ENCODE measurements at places on chromosomes 2 and 18. TPM values are rescaled to one million over a fixed set of nuclear protein-coding genes. Genes with fewer than 3 reads are reported as not detected.

DNA sequence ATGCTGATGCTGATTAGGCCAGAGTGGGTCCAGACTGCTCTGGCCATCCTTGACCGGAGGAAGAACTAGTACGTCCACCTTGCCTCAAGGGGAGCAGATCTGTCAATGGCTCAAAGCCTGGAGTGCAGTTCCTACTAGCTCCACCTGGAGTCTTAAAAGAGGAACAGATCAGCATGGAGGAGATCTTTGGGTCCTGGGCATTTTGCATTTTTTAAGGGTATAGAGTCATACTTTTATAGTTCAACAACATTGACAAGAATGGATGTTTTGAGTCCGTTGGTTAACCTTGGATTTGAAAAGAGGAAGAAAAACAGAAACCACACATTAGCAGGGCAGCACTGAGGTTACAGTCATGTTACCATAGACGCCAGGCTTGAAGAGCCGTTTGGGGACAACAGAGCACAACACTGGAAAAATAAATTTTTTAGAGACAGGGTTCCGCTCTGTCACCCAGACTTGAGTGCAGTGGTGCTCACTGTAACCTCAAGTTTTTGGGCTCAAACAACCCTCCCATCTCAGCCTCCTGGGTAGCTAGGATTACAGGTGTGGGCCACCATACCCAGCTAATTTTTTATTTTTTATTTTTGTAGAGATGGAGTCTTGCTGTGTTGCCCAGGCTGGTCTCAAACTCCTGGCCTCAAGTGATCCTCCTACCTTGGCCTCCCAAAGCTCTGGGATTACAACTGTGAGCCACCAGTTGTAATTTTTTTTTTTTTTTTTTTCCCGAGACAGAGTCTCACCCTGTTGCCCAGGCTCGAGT lies 78.5 kb downstream of the PRKCE start:
- no peak for DNase-seq

GRCh38 chr18:74951165-74951760 lies 257.7 kb downstream of the PTGR3 start:
- DNase-seq, result peak; percentile 61

DNA sequence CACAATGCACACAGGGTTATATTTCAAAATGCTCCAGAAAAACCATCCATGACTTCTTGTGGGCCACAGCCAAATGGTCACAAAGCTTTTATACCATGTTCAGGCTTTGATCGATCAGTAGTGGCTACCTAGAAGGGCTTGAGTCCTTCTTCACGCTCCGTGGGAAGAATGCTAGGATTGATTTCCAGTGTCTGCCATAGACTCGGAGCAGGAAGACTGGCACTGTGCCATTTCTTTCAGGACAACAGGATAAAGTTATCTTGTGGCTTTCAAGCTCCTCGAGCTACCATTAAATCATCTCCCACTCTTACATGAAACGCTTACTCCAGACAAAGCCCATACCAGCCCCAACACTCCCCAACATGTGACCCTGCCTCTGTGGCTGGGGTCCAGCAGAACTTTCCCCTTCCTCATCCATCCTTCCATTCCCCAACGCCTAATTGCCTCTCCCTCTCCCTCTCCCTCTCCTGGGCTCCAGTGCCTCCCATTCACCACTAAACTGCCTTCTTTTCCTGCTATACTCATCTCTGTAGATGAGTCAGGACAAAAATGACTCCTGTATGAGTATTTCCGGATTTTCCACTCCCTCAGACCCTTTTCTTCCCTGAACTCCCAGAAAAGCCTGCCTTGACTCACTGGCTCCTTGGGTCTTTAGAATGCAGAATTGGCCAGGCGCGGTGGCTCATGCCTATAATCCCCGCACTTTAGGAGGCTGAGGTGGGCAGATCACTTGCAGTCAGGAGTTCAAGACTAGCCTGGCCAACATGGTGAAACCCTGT lies 40.9 kb downstream of the ADD2 start:
- DNase-seq, result no peak

GRCh38 chr18:57585421-57585820 lies 1.1 kb downstream of the FECH start:
- DNase-seq, result no peak

DNA sequence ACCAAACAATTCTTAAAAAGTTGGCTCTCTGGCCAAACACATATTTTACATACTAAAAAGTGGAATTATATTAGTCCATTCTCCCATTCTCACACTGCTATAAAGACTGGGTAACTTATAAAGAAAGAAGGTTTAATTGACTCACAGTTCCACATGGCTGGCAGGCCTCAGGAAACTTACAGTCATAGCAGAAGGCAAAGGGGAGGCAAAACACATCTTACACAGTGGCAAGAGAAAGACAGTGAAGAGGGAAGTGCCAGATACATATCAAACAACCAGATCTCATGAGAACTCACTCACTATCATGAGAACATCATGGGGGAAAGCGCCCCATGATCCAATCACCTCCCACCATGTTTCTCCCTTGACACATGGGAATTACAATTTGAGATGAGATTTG lies 42.6 kb downstream of the EDAR start:
- no peak for DNase-seq

- DNase-seq, result no peak
Observed at GRCh38 chr2:108392029-108392428, 14.3 kb downstream of the SULT1C4 start.

DNA sequence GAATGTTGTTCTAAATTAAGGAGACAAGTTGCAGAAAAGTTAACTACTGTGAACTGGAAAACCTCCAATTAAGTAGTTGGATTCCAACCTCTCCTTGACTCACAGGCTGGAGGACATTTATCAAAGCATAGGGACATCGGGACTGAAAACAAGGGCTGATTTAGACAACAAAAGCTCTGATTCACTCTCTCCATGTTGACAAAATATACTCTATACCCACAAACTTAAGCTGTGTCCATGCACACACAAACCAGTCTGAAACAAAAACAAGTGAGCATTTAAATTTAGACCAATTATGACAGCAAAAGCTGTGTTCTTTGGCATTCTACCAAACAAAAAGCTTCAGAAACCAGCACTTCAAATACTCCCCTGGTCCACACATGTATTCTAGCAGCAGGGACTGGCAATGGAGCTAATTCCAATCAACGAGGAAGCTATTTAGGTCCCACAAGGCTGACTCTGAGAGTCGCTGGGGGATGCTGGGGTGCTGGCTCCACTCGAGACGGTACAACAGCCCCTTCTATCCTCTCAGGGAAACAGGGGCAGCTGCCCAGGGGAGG lies 71.4 kb downstream of the NXPH2 start:
- DNase-seq, result no peak

- peak; percentile 77 for DNase-seq
Observed at GRCh38 chr2:25042321-25043240, 705 bp downstream of the EFR3B start.

DNA sequence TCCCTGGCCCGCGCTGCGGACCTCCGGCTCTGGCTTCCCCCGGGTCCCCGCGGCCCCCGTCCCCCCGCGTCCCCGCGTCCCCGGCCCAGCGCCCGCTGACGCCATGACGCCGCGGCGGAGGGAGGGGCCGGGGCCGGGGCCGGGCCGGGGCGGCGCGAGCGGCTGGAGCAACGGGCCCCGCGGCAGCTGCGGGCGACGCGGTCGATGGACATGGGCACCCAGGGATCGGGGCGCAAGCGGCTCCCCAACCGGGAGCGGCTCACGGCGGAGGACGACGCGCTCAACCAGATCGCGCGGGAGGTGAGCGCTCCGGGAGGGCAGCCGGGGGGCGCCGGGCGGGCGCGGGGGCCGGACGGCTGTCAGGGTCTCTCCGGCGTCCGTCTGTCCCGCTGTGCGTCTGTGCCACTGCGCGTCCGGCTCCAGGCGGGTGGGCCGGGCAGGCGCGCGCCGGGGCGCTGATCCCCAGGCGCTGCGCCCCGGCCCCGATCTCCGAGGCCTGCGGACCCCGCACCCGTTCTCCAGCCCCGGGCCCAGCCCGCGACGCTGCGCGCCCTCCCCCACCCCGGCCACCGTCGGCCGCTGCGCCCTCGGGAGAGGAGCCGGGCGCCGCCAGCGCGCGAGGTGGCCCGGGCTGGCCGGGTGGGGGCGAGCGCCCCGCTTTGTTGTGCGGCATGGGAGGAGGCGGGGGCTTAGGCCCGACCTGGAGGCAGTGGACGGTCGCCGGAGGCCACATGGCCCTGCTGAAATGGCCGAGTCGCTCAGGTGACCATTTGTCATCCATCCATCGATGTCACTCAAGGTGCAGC lies at the start of gene LRRFIP1:
TSS of gene LRRFIP1 (plus strand) at position 147 of the 806 bp plus-strand sequence. CDS start at position 205, 58 bp downstream.
- DNase-seq, result peak; percentile 54

- no peak for DNase-seq
Observed at GRCh38 chr18:43587538-43588153, 310.4 kb upstream of the SYT4 start.

DNA sequence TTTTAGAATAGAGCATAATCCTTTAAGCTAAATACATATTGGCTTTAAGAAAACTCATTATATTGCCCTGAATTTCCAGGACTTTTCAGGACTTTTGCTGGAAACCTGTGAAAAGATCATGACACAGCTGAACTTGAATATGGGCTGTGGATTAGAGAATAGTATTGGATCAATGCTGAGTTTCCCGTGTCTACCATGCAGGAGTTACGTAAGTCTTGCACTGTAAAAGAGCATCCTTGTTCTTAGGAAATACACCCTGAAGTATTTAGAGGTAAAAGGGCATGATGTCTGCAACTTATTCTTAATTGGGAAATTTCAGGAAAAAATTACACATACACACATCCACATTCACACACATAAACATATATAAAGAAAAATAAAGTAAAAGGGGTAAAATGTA lies 82.1 kb downstream of the ZFP36L2 start:
- DNase-seq, result no peak

GRCh38 chr2:7031547-7032245 lies 114.5 kb downstream of the RNF144A start:
- no peak for DNase-seq

- DNase-seq, result no peak
Observed at GRCh38 chr2:216696751-216697560, 1.6 kb upstream of the IGFBP5 start.

DNA sequence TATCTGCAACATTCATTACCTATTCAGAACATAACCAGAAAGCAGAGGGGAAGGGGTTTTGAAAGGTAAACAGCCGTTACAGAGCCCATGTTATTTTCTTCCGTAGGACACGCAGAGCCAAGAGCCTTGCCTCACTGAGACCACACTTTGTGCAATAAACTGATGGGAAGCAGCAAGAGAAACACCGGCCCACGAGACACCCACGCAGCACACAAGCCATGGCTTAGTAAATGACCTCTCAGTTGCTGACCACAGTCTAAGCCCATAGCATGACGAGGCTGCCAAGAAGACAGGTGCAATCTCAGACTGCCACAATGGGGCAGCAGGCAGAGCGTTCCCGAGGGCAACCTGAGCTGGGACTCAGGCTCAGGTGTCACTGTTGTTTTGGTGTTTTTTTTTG lies 59.6 kb downstream of the CABYR start:
- DNase-seq, result no peak

DNA sequence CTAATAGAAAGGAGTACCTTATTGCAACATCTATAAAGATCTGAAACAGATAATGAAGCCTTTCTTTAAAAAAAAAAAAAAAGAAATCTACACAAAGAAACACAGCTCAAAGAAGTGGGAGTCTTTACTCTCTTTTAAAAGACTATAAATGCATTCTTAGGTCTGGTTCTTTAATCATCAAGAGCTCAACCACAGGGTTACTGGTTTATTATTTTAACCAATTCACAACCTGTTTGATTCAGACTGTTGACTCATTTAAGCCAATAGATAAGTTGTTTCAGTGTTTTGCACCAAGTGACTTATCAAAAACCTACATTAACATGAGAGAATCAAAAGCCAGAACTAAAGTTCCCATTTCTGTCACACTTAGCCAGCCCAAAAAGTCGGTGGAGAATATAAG lies 93.1 kb downstream of the TCF4 start:
- no peak for DNase-seq

DNA sequence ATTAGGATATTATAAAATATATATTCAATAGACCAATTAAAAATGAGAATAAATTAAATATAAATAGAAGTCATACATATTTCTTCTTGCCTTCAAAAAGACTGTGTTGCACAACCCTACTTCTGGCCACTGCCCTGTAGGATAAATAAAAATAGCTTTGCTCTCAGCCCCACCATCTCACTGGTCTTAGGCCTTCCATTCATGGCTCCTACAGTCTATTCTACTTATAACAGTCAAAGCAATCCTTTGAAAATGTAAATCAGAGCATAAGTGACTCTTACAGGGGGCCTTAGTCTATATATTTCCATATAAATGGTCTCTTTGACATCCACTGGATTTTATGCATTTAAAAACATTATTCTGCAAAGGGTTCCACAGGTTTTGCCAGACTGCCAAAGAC lies 72.9 kb downstream of the KLF7 start:
- no peak for DNase-seq

DNA sequence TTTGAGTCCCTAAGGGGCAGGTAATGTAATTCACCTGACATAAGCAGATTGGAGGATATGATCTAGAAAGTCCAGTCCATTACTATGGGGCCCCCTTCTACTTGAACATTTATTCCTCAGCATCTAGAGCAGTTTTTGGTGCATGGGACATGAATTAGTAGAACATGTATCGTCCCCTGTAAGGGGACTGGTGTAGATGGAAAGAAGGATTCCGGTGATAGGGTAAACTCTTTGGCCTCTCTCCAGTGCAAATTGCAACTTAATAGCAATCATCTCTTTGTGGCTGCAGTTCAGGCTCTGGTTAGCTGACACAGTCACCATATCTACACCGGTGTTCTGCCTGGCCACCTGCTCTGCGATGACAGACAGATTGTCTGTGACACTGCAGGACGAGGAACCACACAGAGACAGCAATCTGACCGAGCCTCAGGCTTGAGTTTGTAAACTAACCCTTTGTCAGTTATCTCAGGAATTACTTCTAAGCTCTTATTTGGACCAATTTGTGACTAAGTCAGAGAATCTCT lies 6.4 kb upstream of the SLC8A1 start:
- no peak for DNase-seq

- no peak for DNase-seq
Observed at GRCh38 chr2:99819766-99820165, 322.6 kb downstream of the AFF3 start.

DNA sequence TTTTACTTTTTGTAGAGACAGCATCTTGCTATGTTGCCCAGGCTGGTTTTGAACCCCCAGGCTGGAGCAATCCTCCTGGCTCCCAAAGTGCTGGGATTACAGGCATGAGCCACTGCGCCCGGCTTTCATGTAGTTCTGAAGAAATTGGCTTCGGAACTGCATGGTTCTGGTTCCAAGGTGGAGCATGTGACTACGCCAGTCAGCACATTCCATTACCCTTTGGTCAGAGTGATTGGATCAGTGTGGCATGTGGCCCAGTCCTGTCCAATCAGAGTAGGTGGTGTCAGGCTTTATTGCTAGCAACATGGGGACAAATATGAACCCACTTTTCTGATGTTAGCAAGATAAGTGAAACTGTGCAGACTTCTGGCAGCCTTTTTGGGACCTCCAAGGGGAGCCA lies 16.3 kb upstream of the ATOH8 start:
- DNase-seq, result peak; percentile 90

MROH2A gene
- total RNA-seq, result not detected

GALNT3 gene
- total RNA-seq, result 0.59 TPM

APOB gene
- 36.7 TPM for total RNA-seq

SERPINB11 gene
- not detected for total RNA-seq

CCDC74B gene
- total RNA-seq, result 0.86 TPM

PTPRN gene
- not detected for total RNA-seq

EFR3B gene
- total RNA-seq, result 6.5 TPM

WDR7 gene
- total RNA-seq, result 26.5 TPM

KLF11 gene
- 25.1 TPM for total RNA-seq

ASXL3 gene
- total RNA-seq, result 9.2 TPM

NXPH2 gene
- not detected for total RNA-seq

TBR1 gene
- total RNA-seq, result not detected

CTLA4 gene
- total RNA-seq, result not detected

SGPP2 gene
- 8.8 TPM for total RNA-seq

GRHL1 gene
- total RNA-seq, result 2.6 TPM

Data from right cardiac atrium (tissue), 5 donors.